ENCODE measurements at places on chromosomes 3 and 15.

- no peak for DNase-seq
Measured at GRCh38 chr15:28944696-28945300, 59.0 kb downstream of the APBA2 start.

- no peak for DNase-seq
Measured at GRCh38 chr3:173255555-173255954, 114.5 kb upstream of the SPATA16 start.

DNA sequence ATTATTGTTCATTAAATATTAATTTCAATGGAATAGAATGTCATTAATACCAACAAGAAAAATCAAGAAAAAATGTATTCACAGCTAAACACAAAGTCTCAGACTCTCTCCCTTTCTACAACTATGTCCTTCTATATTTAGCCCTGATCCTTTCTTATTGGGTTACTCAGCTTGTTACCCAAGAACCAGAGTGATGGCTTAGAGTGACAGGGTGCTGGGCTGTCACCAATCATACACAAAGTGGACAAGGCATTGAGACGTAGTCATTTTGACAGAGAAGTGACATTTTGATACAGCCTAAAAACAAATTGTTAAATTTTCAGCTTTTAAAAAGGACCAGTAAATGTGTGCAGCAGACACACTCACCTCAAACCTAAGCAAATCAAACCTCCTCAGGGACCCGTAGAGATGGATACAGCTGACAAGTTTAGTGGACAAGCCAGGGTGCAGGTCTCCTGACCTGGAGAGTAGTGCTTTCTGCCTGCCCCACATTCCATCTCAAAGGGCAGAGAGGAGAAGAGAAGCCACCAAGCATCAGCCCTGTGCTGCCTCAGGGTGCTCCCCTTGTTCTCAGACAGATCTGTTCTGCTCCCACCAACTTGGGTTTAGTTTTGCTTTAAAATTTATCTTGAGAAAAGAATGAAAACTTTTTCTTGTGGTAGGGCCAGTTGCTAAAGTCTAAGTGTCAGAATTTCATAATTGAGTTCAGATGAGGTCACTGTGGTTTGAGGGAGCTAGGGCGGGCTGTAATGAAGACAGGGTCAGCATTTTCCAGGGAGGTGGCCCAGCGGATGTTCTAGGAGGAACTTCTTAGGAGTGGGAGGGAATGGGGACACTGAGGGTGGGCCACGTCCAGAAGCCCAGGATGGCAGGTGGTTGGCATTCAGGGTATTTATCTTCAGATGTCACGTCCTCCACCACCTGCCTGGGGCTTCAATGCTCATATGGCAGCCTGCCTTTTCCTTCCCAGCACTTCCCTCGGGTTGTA is 136.5 kb upstream of the TBL1XR1 start:
- DNase-seq, result no peak

- DNase-seq, result no peak
Measured at GRCh38 chr15:81106560-81106959, 27.5 kb upstream of the CFAP161 start.

GRCh38 chr3:174315225-174315624 is 543.9 kb upstream of the NAALADL2 start:
- no peak for DNase-seq

GRCh38 chr3:101879623-101880284 is 30.4 kb downstream of the NFKBIZ start:
- no peak for DNase-seq

DNA sequence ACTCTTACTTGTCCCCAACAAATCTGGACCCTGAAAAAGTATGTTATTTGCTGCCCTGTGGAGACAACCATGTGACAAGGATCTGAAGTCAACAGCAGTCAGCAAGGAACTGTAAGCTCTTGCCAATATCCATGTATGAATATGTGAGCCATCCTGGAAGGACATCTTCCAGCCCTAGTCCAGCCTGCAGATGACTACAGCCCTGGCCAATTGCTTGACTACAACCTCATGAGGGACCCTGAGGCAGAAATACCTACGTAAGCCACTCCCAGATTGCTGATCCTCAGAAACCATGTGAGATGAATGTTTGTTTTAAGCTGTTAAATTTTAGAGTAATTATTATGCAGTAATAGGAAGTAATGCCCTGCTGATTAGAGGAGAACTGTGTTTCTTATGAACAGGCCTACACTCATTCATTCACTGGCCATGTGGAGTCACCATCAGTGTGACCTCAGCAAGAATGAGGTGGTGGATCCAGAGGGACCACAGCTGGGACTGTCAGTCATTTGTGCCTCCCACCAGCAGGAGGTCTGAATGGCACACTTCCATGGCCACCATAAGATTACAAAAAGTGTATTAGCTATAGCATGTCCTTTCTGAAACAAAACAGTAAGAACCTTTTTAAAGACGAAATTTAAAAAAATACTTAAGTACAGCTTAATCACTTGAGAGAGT is 92.6 kb downstream of the TFDP2 start:
- no peak for DNase-seq

GRCh38 chr3:134419214-134419959 is 45.1 kb upstream of the AMOTL2 start:
- DNase-seq, result no peak

DNA sequence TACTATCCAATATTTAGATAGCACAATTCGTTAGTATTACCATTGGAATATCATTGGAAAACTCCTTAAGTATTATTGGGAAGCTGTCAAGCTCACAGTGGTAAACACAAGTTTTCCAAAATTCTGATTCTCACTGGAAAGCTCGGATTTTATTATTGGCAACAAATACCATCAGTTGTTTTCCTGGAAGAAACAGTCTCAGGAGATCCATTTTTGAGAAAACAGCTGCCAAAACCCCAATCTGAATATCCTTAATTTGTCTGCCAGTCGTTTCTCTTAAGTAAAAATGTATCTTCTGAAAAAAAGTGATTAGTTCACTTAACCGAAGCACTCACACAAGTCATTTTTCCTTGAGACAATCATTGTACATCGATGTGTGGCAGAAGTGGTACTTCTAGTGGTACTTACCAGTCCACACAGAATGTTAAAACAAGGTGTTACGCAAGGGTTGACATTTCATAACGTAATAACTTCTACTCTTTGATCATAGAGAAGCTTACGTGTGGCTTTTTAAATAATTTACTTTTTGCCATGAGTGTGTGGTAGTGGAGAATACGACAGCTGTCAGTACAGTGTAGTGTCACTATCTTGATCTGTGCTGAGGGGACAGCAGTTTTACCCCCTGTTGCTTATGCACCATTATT is 74.9 kb downstream of the FAM43A start:
- no peak for DNase-seq

- DNase-seq, result no peak
Measured at GRCh38 chr3:191641789-191642188, 180.8 kb downstream of the PYDC2 start.

- no peak for DNase-seq
Measured at GRCh38 chr3:58586776-58587192, 9.6 kb upstream of the FAM107A start.

- DNase-seq, result no peak
Measured at GRCh38 chr3:129207479-129207878, 23.8 kb upstream of the CNBP start.

All from stimulated activated CD4-positive, alpha-beta T cell treated with anti-CD3 and anti-CD28 coated beads, TNF-alpha, amount 100 ng/mL, for 4 hours (primary cell).